T-helper 17 cell (primary cell): ENCODE measurements at places on chromosomes 1 and 21. TPM values are rescaled to one million over a fixed set of nuclear protein-coding genes. Genes with fewer than 3 reads are reported as not detected.

Gene VWA5B1
- total RNA-seq = 0.15 TPM

Gene F13B
- total RNA-seq = not detected

Gene JAM2
- total RNA-seq = 0.21 TPM

GRCh38 chr1:216049741-216050430, 373.4 kb downstream of the USH2A start:
- H3K27me3 ChIP-seq = no peaks in the 10 kb centered on the region
- no peak overlapping the region for H3K4me3 ChIP-seq
- H3K27ac ChIP-seq = no peak overlapping the region
- no peaks in the 10 kb centered on the region for H3K4me1 ChIP-seq
- no peak for DNase-seq

DNA sequence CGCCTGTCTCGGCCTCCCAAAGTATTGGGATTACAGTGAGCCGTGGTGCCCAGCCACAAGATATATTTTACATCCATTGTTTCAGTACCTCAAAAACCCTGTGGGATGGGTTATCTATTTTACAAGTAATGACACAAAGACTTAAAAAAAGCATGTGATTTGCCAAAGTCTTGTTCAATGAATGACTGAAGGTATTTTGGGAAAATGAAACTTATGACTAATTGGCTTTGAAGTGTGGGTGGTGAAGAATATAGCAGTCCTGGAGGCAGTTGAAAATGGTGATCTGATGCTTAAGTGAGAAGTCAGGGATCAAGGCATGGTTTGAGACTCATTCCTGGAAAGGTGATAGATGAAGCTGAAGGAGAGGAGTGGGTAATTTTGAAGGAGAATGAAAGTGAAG, 3.0 kb downstream of the SWT1 start:
- peaks cover 34% of the 10 kb centered on the region for H3K4me1 ChIP-seq
- H3K4me3 ChIP-seq = no peak overlapping the region
- H3K27ac ChIP-seq = no peak overlapping the region
- DNase-seq = no peak
- H3K36me3 ChIP-seq = peaks cover 7% of the 10 kb centered on the region
- no peaks in the 10 kb centered on the region for H3K27me3 ChIP-seq

GRCh38 chr1:198254948-198255347, 98.2 kb downstream of the NEK7 start:
- H3K4me1 ChIP-seq = peaks cover 36% of the 10 kb centered on the region
- no peak for DNase-seq
- H3K36me3 ChIP-seq = peaks cover 2% of the 10 kb centered on the region
- H3K27me3 ChIP-seq = no peaks in the 10 kb centered on the region

- H3K36me3 ChIP-seq = no peaks in the 10 kb centered on the region
- H3K4me3 ChIP-seq = no peak overlapping the region
- no peak overlapping the region for H3K27ac ChIP-seq
- no peaks in the 10 kb centered on the region for H3K27me3 ChIP-seq
- no peaks in the 10 kb centered on the region for H3K4me1 ChIP-seq
- DNase-seq = no peak
These were observed 363.6 kb downstream of the PLPP3 start for GRCh38 chr1:56215771-56216170.

- no peak overlapping the region for H3K27ac ChIP-seq
- no peak overlapping the region for H3K4me3 ChIP-seq
- H3K4me1 ChIP-seq = no peaks in the 10 kb centered on the region
- H3K27me3 ChIP-seq = no peaks in the 10 kb centered on the region
- H3K36me3 ChIP-seq = no peaks in the 10 kb centered on the region
These were observed 46.4 kb upstream of the RGS21 start for GRCh38 chr1:192270398-192270797.

GRCh38 chr1:93649231-93649630, 32.4 kb downstream of the BCAR3 start:
- H3K27ac ChIP-seq = no peak overlapping the region
- no peak overlapping the region for H3K4me3 ChIP-seq
- no peak for DNase-seq
- H3K27me3 ChIP-seq = peaks cover 4% of the 10 kb centered on the region
- H3K4me1 ChIP-seq = peaks cover under 1% of the 10 kb centered on the region
